ENCODE measurements at places on chromosomes 6 and 20.

- no peak for DNase-seq
Measured at GRCh38 chr6:45813943-45814342, 201.7 kb downstream of the CLIC5 start.

DNA sequence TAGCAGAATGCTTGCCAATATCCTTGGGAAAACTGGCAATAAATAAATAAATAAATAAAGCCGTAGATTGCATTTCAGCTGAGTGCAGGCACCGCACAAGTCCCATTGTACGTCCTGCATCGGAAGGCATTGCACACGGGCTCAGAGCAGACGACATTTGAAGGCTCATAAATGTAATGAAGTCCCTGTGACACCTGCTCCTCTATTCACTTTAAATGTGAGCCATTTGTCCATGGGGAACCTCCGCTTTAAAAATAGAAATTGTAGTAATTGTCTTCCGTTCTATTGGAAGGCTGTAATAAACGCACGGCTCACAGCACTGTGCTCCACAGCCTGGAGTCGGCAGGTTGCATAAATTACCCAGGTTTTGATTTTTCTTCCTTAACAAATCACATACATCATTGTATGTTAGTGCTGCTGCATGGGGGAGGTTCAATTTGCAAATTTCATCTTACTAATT is 32.6 kb downstream of the MYT1 start:
- no peak for DNase-seq

GRCh38 chr6:33699131-33699530 is 12.4 kb downstream of the UQCC2 start:
- DNase-seq, result no peak

DNA sequence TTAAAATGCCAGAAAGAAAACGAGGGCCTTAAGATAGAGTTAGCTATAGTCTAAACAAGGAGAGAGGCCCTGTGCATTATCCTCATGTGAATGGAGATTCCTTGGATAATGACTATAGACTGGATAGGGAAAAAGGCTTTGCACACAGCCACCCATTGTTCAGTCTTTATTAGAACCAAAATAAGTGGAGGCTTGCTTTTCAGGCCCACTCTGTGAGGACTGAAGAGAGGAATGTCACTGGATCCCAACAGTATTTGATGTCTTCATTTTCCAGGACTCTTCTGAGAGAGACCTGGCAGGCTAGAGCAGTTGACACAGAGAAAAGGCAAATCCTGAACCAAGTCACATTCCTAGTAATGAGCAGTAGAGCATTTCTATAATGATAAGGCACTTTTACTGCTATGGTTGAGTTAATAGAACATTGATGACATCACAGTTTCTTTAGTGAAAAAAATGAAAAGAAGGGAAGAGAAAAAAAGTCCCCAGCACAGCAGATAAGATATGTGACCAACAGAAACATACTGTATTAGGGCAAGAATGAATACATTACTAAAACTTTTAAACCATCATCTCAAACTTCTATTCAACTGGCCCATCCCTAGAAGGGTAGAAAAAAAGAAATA is 315.1 kb downstream of the EPHA7 start:
- DNase-seq, result no peak

DNA sequence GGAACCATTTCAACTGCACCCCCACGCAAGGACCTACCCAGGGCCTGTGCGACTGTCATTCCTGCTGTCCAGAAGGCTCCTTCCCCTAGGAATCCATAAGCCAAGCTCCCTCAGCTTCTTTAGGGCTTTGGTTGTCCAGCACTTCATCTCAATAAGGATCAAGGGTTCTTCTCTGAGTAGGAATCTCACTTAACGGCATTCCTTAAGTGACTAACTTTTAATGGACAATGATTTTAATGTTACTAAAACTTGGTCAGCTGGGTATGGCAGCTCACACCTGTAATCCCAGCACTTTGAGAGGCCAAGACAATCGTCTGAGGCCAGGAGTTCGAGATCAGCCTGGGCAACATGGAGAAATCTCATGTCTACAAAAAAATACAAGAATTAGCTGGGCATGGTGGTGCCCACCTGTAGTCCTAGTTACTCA is 13.4 kb downstream of the UBE2V1 start:
- no peak for DNase-seq

DNA sequence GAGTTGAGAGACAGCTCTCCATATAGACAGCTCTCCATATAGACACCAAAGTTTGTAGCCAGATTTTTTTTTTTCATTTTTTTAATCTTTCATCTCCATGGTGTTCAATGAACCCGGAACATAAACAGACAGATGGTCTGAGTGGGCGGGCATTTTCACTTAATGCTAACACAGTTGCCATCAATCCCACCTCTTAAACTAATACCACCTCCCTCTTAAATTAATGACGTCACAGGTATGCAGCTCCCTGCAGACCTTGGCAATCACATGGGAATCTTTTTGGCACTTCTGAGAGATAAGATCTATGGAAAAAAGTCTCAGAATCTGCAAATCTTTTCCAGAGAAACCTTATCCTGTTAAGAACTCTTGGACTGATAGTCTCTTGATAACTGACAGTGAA is 43.2 kb downstream of the PFDN4 start:
- no peak for DNase-seq

DNA sequence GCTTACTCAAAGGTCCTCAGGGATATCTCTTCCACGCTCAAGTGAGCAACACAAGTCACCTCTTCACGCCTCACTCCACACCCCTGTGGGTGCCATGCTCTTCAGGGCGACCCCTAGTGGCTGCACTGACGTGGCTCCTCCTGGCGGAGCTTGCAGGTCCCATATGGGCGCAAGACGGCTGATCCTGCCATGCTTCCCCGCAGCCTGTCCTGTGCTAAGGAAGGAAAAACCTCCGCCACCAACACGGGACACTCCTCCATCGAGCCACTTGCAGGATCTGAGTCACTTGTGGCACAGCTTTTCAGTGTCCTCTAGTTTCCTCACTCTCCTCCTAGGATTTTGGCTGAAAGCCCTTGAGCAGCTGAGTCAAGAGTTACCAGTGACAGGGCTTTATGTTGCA is 90.7 kb downstream of the KHDC1L start:
- no peak for DNase-seq

GRCh38 chr6:135498185-135498841 is 773 bp upstream of the AHI1 start:
- peak; percentile 70 for DNase-seq

GRCh38 chr6:72683797-72684196 is 61.9 kb downstream of the KCNQ5 start:
- no peak for DNase-seq

DNA sequence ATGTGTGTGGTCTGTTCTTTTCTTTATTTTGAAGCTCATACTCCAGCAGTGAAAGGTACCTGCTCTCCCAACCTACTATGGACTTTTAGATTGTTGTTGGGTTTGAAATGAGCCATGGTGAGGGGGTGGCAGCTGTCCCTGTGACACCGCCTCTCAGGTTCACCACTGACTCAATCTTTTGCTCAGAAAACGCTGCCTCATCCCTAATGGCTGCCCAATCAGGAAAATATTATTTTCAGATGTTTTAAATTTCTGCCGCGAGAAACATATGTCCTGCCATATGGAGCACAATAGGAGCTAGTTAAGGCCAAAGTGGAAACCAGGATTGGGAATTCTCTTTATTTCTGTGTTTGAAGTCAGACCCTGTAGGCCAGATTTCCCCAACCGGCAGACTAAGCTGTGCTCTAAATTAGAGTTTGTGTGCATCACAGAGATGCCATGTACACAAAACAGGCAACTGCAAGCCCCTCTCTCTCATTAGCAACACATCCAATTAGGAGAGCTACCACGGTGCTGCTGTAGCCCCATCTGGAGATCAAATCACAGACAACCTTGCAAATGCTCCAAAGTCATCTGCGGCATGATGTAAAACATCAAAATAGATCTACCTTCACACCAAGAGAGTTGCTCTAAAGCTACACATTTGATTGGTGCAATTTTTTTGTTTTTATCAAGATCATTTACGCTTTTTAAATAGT is 144.1 kb upstream of the BACH2 start:
- no peak for DNase-seq

GRCh38 chr6:26568601-26569432 is 27.9 kb upstream of the ABT1 start:
- DNase-seq, result peak; percentile 81

DNA sequence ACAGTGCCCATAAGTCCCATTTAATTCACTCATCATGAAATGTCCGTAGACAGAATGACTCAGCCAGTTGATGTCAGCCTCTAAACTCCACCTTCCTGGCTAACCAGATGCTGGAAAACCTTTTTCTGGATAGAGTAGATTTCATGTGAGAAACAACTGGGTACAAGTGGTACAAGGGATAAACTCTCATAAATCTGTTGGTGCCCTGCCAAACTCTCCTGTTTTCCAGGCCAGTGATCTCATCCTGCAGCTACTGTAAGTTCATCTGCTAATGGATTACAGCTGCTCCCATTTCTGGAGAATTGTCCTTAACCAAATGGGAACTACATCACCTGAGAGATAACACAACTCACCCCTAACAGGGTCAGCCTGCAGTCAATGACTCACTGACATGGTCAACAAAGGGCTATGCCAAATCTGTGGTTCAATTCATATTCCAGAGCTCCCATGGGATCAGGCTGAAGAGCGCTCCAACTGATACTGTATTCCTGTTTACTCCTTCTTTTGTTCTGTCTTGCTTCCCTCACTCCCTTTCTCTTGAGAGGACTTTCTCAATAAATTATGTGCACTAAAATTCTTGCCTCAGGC is 210.1 kb upstream of the HDDC2 start:
- no peak for DNase-seq

- no peak for DNase-seq
Measured at GRCh38 chr20:48898210-48898609, 23.3 kb upstream of the ARFGEF2 start.

- no peak for DNase-seq
Measured at GRCh38 chr6:25462235-25462897, 183.2 kb downstream of the CARMIL1 start.
